Cardiac fibroblast (primary cell): ENCODE measurements at places on chromosomes 6 and 20.

GRCh38 chr20:36132802-36133211 is 21.7 kb upstream of the EPB41L1 start:
- no peak for DNase-seq

- peak; percentile 72 for DNase-seq
These were observed 61.4 kb downstream of the BMP2 start for GRCh38 chr20:6828794-6829423.

- no peak for DNase-seq
These were observed 31.6 kb upstream of the PRL start for GRCh38 chr6:22328474-22328873.

GRCh38 chr6:157789861-157790260 is 33.2 kb upstream of the SNX9 start:
- no peak for DNase-seq

DNA sequence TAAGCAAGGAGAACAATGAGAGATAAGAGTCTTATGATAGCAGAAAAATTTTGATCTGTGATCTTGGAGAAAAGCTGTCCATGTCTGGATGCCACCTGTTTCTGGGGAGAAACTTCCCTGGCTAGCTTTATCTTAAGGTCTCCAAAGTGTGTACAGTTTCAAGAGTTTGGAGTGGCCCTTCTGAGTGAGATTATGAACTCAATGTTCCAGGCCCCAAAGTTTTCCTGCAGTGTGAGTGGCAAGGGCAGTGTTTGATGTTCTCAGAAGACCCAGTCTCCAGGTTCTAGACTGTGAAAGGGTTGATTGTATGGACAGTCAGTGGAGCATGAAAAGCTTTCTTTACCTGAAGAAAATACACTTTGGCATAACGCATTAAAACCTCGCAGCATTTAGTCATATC is 121.7 kb downstream of the OLIG3 start:
- no peak for DNase-seq

GRCh38 chr20:64160118-64160517 is 4.1 kb upstream of the MYT1 start:
- no peak for DNase-seq

DNA sequence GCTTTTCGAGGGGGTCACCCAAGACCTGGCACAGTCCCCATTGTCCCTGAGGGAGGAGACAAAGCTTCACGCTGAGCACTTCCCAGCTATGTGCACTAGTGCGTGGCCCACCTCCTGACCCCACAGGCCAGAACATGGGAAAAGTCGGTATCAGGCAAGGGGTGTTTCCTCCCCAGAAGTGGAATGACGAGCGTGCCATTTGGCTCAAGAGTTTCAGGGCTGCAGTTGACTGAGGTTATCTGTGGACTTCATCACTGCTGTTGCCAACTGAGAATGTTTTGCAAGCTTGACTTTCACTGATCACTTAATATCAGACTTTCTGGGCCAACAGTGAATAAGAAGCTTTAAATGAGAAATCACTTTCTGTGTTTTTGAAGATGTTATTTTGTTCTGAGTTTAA is 137.0 kb upstream of the AFDN start:
- DNase-seq: peak; percentile 37

- no peak for DNase-seq
These were observed 182.7 kb upstream of the OLIG3 start for GRCh38 chr6:137676888-137677287.

GRCh38 chr6:30121446-30122366 is 8.8 kb upstream of the TRIM31 start:
- no peak for DNase-seq

DNA sequence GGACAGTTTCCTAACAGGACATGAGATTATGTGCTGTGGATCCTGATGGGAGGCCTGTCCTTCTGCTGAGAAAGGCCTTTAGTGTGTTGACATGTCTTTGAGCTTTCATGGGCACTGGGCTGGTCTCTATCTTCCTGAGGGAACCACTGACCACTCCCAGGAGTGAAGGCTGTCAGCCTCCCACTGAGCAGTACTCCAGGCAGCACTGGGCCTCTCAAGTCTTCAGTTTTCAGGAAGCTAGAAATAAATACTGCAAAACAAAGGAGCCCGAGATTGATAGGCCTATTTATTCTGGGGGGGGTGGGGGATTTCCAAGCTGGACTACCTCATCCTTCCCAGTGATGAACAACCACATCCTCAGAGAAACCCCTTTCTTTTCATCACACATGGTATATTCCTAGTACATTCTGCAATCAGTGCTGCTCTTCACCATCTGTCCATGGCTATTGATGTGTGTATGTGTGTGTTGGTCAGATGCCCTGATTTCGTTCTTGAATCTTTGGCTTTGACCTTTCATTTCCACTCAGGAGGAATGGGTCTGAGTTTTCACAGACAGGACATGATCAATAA is 180.9 kb upstream of the SPTLC3 start:
- no peak for DNase-seq

DNA sequence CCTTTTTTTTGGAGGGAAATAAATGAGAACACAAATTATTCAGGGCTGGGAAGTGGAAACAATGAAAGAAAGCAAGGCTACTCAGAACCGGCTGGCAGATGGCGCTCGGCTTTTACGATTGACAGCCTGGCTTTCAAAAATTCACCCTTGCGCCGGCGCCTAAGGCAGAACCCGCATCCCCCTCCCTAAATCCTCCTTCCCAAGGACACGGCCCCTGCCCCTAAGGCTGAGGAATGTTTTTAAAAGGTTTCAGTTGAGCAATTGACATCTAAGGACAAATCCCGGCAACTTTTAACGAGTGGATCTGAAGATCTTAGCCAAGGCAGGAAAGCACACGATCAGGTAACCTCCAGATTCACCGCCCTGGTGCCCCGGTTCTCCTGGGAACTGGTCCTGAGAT is 16.3 kb downstream of the GNAS start:
- DNase-seq: no peak

DNA sequence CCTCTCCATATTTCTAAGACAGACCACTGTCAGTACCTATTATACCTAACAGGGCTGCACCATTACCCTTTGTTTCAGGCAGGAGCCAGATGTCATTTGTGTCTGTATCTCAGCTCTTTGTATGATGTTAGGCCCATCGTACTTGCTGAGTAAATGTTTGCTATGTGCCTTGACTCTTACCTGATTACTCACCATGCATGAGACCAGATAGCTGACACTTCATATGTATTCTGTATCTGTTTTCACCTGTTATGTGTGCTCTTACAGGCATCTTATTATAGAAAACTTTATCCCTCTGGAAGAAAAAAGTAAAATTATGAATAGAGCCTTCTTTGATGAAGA is 31.7 kb upstream of the ASXL1 start:
- no peak for DNase-seq

- peak; percentile 37 for DNase-seq
These were observed 8.2 kb upstream of the RAE1 start for GRCh38 chr20:57342829-57343228.

GRCh38 chr6:52305948-52306767 is 21.6 kb upstream of the MCM3 start:
- no peak for DNase-seq

DNA sequence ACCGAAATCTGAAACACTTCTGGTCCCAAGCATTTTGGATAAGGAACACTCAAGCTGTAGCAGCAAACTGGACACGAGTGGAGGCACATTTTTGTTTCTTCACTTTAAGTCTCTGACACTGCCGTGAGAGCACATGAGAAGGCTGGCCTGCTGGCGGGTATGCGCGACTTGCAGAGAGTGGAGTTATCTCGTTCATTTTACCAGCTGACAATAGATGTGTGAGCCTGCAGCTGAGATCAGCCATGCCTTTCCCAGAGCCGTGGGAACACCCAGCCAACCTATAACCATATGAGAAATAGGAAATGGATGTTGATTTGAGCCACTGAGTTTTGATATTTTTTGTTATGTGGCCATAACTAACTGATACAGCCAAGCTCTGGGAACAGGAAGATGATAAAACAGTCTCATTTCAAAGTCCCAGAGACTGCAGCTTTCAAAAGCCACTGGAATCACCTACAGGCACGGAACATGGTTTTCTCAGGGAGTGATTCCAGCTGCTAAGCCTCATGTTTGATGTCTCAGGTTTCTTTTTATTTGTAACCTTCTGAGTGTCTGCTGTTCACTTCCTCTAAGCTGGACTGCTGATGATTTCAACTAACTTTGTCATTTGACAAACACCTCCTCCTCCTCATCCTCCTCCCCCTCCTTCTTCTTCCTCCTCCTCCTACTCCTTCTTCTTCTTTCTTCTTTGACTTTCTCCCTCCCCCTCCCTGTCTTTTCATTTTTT is 28.6 kb upstream of the LAMP5 start:
- DNase-seq: no peak

DNA sequence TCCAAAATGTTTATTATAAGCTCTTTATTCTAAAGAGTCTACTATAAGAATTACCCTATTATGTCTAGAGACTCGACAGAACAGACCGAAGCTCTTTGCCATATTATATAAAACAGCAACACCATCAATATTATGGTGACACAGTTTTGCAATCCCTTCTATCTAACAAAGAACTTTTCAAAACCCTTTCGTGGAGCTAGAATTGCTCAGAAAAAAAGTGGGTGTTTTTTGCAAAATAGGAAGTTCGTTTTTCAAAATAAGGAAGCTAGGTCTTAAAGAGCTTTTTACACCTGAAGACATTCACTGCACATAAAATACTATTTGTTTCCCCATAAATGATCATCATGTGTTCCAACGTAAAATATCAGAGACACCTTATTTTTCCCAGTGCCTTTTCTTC is 240.0 kb downstream of the FOXC1 start:
- no peak for DNase-seq

GRCh38 chr6:117849087-117849486 is 58.0 kb upstream of the SLC35F1 start:
- DNase-seq: no peak

DNA sequence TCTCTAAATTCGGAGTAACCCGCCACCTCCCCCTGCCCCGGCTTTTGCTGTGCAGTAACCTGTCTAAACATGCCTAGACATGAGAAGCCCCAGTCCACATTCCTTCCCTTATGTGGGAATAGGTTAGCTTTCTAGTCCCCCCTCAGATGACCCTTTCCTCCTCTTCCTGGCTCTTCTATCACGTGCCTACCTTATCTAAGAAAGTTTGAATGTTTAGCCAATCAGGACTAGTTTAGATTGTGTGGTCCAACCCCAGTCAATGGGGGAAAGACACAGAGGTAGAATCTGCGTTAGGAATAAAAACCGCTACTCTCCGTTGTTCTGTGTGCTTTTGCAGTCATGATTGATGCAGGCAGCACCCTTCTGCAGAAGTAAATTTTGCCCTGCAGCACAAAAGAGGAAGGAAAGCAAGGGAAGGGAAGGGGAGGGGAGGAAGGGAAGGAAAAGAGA is 69.0 kb upstream of the CD93 start:
- no peak for DNase-seq

- no peak for DNase-seq
These were observed 379.4 kb upstream of the MAN1A1 start for GRCh38 chr6:119728935-119729334.

DNA sequence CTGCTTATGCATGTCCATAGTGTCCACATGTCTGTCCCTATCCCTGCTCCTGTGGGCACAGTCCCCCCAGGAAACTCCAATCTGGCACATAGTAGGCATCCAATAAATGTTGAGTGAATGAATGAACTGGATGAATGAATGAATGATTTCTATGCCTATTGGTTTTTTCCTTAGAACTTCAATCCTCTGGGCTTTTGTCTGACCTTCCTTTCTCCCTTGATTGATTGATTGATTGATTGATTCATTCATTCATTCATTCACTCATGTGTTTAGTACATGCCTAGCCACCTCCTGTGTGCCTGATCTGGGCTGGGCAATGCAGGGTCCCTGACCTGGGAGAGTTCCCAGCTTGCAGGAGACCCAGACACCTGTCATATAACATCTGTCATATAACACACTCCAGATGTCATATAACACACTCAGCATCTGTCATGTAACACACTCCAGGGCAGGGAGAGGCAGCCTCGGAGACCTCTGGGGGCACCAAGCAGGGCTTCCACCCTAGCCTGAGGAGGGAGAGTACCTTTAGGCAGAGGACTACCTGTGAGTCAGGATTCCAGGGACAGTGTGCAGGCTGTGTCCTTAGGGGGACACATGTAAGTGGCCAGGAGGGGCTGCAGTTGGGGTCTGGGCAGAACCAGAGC is 17.9 kb downstream of the VSTM2L start:
- DNase-seq: no peak

GRCh38 chr20:20815711-20816455 is 103.4 kb upstream of the RALGAPA2 start:
- no peak for DNase-seq

DNA sequence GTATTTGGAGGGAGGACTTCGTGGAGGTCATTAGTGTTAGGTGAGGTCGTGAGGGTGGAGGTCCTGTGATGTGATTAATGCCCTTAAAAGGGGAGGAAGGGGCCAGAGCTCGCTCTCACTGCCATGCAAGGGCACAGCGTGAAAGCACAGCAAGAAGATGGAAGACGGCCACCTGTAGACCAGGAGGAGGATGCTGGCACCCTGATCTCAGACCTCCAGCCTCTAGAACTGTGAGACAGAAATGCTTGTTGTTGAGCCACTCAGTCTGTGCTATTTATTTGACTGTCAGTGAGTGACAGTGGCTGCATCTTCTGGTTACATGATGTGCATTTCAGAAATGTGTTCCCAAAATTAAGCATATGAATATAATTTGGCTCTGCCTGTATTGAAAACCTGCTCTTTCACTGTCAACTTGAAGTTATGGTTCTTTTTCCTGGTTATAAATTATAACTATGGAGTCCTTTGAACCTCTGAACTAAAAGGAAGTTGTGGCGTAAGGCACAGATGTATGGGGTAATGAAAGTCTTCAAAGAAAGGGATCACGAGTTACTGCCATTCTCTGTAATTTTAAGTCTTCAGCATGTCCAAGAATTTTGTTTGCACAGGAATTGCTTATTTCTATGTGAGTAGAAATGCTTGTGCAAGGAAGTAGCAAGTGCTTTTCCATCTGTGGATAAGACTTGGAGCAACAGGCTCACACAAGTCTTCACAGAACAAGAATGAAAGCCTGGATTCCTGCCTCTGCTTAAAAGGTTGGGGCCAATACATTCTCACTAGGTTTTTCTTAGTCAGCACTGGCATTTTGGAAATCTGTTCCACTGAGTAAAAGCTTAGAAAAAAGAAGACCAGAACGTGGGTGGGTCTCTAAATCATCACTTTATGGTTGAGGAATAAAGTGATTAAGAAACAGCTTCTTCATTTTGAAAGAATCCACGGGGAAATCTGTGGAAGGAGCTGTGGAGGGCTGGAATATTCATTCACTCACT is 10.3 kb downstream of the PPP1R14C start:
- no peak for DNase-seq

DNA sequence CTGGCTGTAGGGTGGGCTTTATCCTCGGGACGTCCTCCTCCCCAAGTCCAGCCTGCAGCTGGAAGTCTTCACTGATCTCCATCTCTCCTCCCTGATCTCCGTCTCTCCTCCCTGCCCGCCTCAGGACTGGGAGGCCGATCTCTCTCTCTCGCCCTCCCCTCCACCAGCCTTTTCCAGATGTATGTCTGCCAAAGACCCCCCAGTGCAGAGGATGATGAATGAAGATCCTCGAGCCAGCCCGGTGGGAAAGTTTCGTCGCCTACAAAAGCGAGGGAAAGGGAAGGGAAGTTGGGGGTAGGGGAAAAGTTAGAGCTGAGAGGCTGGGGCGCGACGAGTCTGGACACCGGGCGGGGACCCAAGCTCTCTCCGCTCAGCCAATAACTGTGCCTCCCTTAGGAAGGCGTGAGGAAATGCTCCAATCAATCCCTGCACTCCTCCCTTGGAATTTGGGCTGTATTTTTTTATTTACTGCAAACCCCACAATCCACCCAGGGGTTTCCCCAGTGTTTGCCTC is 595 bp upstream of the SRF start:
- no peak for DNase-seq
